Stimulated activated CD8-positive, alpha-beta memory T cell treated with anti-CD3 and anti-CD28 coated beads, Interleukin-7, amount 100 ng/mL, for 4 hours (primary cell): ENCODE measurements at places on chromosomes 13 and 19.

DNA sequence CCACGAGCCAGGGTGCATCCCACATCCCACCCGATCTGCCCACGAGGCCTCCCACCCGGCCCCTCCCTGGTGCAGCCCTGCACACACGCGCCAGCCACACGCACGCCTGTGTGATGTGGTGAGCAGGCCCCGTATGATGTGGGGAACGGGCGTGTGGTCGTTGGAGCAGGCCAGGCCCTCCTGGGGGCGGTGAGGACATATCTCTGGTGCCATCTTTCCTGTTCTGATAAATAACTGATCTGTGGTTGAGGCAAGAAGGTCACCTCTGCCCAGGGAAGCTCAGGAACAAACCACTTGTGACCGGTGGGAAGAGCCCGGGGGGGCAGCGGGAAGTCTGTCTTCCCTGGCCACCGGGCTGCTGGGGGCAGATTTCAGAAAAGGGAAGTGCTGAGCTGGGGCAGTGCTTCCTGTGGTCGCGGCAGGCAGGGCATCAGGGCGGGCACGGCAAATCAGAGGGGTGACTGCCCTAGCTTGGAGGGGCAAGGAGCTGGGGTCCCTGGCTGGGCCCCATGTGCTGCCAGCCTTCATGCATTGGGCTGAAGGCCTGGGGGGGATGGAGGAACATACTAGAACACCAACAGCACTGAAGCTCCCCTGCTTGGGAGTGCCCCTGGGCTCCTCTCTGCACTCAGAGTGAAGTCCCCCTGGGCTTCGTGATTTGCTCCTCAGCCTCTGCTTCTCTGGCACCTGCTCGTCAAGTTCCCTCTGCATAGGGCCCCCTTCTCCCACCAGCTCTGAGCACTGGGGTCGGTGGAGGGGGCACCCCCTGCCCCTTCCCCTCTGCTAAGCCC lies 35.2 kb upstream of the SLC7A10 start:
- no peak for DNase-seq

DNA sequence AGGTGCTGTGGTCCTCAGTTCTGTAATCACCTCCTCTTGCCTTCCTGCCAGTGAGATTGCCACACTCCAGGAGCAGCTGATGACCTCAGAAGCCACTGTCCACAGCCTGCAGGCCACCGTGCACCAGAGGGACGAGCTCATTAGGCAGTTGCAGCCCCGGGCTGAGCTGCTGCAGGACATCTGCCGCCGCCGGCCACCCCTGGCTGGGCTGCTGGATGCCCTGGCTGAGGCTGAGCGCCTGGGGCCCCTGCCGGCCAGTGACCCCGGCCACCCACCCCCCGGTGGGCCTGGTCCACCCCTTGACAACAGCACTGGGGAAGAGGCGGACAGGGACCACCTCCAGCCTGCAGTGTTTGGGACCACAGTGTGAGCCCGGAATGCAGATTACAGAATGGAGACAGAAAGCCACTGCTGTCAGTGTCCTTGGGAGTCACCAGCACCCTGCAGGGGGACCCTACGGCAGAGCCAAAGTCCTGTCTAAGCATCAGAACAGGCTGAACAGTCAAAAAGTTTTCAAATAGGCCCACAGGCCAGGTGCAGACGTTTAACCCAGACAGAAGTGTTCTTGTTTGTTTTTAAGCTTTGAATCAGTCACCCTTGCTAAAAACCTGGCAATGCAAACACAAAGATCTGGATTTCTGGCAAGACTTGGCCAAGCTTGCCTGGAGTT lies 4.2 kb downstream of the VMAC start:
- no peak for DNase-seq

DNA sequence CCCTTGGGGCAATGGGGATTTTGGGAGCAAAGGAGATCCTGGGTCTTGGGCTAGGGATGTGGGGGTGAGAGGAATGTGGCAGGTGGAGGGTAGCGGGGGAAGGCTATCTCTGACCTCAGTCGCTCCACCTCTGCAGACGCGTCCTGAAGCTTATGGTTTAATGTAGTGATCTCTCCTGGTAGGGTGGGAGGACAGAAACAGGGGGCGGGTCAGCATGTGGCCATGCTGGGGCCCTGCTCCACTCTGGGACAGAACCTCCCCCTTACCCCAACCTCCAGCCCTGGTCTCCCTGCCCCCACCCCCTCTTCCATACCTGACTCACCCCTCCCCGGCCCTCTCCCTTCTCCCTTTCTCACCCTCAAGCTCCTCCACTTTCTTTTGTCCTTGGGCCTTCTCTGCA lies 1.4 kb downstream of the BST2 start:
- DNase-seq, result no peak

- DNase-seq, result no peak
Measured at GRCh38 chr19:33300894-33301143, 1.5 kb downstream of the CEBPA start.

DNA sequence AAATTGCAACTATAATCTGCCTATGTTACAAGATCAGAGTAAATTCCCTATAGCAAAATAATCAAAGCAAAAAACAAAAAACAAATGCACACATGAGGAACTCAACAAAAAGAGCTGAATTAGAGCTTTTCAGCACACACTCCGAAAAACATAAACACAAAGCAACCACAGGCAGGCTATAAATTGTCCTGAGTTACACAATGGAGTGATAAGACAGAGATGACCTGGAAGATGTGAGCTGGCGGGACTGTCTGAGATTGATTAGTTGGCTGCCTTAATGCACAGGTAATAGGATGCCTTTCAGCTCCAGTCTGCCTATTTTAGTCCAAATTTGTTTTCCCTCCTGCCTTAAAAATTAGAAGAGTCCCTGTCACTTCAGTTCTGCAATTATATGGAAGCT lies 159.0 kb upstream of the FNDC3A start:
- no peak for DNase-seq

GRCh38 chr13:46665248-46665632 lies 112.3 kb downstream of the LRCH1 start:
- no peak for DNase-seq

DNA sequence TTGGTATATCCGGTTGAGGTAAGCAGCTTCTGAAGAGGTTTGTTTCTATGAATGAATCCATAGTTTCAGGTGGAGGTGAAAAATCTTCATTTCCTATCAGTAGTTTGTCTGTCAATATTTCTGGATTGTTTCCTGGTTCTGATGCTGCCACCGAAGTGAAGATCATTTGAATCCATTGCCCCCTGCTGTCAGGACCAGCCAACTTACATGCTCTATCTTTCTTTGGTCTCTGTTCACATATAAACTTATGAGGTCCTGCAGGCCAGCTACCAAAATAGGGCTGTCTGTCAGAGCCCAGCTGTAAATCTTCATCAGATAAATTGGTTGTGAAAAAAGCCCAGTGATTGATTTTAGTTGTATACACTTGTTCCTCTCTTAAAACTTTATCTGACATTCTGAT lies 15.2 kb upstream of the N4BP2L1 start:
- no peak for DNase-seq

- DNase-seq, result no peak
Measured at GRCh38 chr19:33290082-33290815, 12.1 kb downstream of the CEBPA start.

DNA sequence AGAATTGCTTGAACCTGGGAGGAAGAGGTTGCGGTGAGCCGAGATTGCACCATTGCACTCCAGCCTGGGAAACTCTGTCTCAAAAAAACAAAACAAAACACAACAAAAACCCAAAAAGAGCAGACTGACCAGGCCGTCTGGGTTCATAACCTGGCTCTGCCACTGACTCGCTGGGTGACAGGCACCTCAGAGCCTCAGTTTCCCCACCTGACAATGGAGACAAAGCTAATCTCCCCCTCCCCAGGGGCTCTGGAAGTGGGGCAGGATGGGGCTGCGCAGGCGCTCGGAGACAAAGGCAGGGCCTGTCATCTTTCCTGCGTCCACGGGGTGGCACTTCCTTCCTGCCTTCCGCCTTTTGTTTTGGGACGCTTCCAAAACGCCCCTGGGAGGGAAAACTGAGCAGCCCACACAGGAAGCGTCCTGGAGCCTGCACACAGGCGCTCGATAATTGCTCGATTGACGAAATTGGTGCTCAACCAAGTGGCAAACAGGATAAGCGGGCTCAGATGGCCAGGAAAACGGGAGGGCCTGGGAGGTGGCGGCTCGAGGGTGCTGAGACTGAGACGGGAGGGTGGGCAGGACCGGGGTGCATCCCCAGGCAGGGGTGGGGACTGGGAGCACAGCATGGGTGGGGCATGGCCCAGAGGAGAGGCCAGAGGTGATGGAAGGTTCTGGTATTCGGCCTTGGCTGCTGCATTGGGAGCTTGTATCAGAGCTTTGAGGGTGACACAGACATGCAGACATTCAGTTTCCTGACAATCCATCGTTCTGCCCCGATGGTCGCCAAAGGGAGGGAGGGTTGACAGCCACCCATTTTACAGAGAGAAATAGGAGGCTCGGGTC lies 17.8 kb downstream of the SPC24 start:
- peak; percentile 13 for DNase-seq

DNA sequence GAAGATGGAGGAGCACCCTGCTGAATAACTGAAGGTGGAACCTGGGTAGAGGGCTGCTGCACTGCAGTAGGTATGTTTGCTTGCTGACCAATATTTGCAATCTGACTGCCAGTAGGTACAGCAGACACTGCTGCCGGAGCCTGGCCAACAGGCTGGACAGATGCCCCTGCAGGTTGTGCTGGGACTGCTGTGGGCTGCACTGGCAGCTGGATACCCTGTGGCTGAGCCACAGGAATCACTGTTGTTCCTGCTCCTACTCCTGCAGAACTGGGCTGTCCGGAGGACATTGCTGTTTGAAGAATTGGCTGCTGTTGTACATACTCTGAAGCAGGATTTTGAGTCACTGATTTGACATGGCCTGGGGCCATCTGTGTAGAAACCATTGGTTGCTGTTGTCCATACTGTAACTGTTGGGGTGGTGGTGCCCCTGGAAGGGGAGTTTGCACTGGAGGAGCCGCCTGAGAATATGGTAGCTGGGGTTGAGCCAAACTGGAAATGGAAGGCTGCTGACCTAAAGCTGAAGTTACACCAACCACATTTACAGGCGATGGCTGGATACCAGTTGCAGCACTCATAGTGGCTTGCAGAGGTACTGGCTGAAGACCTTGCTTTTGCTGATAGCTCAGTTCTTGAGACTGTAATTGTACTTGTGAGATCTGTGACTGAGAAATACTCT lies 2.2 kb downstream of the TSC22D1 start:
- DNase-seq, result no peak

DNA sequence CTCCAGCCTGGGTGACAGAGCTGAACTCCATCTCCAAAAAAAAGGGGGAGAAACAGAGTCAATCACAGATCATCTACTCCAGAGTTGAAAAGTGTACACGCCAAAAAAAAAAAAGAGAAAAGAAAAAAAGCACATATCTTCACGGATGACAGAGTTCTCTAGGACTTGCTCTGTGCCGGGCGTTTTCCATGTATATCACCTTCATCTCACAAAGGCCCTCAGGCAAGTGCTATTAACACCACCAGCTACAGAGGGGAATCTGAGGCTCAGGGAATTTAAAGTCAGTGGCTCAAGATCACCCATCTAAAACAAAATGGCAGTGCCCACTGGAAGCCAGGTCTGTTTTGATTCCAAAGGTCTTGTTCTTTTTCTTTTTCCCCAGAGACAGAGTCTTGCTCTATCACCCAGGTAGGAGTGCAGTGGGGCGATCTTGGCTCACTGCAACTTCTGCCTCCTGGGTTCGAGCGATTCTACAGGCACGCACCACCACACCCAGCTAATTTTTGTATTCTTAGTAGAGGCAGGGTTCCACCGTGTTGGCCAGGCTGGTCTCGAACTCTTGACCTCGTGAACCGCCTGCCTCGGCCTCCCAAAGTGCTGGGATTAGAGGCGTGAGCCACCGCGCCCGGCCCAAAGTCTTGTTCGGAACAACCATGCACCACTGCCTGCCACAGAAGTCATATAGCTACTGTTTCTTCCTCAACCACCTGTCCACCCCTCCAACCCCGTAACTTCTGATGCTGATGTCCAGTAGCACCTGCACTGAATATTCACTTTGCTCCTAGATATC lies 42.2 kb downstream of the SAE1 start:
- DNase-seq, result no peak

- no peak for DNase-seq
Measured at GRCh38 chr19:22532388-22533300, 101.5 kb upstream of the ZNF492 start.

GRCh38 chr13:73693215-73693614 lies 441.0 kb downstream of the KLF12 start:
- no peak for DNase-seq

DNA sequence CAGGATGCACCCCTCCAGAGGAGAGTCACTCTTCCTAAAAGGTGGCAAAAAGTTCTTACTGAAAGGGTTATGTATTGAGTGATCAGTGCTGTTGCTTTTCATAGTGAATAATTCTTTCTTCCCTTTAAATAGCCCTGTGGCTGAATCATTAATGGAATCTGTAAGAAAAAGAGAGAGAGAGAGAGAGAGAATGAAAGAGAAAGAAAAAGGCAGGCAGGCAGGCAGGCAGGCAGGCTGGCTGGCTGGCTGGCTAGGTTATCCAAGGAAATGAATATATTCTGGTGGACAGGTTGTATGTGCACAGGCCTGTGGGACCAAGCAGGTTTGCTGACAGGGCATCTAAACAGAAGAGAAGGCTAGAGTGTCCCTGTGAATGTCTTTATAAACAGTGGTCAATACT lies 100.5 kb downstream of the DLEU7 start:
- no peak for DNase-seq

- no peak for DNase-seq
Measured at GRCh38 chr13:59326717-59327116, 837.0 kb downstream of the DIAPH3 start.

- no peak for DNase-seq
Measured at GRCh38 chr19:5149932-5150901, 181.3 kb downstream of the KDM4B start.

DNA sequence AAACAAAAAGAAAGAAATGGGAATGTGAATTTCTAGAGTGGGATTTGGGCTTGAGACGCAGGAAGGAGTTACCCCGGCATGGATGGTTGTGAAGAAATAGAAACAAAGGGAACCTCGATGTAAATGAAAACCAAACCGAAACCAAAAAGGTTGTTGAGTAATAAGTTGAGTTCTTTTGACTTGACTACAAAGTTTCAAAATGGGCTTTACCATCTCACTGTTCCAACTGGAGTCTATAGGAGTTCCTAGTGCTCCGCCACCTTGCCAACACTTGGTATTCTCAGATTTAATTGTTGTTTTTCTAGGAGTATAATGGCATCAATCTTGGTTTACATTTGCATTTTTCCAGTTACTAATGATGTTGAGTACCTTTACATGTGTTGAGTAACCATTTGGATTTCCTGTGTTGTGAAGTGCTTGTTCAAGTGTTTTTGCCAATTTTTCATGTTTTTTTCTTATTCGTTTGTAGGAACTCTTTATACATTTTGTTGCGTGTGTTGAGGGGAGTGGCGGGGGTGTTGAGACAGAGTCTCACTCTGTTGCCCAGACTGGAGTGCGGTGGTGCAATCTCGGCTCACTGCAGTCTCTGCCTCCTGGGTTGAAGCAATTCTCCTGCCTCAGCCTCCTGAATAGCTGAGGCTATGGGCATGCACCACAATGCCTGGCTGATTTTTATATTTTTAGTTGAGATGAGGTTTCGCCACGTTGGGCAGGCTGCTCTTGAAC lies 9.2 kb downstream of the UBE2S start:
- no peak for DNase-seq
